ENCODE measurements at places on chromosomes 11 and 22.

DNA sequence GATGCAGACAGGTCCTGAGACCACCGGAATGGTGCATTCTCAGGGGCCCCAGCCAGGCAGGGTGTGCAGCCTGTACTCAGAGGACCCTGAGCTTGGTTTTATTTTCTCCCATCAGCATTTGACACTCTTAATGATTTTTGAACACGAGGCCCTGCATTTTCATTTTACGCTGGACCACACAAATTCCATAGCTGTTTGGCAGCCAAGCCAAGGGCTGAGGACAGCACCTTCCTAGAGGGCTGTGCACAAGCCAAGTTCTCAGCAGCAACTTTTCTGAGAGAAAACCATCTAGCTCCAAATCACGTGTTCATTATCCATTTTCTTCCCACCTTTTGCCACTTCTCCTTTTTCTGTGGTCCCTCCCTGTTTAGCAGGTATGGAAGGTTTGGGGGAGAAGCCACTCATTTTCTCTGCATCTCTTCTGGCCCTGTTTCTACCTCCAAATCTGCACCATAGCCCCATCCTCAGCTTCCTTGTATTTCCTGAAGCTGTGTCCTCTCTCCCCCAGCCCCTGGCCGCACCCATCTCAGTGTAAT is 60.4 kb downstream of the TRAF6 start:
- DNase-seq: no peak

DNA sequence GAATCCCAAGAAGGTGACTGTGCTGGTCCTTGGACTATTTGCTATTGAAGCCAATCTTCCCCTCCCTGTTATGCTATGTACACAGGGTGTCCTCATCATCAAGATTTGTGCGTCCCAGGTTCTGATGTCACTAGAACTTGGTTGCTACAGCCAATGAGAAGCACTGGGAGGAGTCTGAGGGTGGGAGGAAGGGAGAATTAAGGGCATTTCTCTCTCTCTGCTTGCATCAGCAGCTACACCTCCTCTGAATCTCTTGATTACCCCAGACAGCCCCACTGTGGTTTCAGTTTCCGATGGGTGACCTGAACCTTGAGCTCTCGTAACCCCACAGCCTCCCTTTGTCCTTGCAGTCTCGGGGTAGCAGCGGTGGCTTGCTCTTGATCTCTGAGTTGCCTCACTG is 212.4 kb upstream of the SESN3 start:
- no peak for DNase-seq

- DNase-seq: no peak
These were observed 20.8 kb upstream of the ADORA2A start for GRCh38 chr22:24406322-24407277.

DNA sequence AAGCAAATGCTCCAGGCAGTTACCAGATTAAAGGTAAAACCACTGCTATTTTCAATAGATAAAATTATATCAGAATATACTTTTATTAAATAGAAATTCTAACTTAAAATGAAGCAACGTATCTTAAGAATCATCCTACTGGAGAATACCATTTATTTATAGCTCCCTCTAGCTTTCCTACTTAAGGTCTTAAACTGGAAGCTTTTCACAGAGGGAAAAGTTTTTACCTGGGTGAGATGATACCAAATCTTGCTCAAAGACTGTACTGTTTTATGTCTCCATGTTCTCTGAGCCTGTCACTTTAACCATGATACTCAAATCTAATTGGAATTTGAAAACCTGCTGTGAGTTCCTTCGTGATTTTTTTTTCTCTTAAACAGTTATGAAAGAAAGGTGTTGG is 291.8 kb downstream of the AASDHPPT start:
- no peak for DNase-seq

DNA sequence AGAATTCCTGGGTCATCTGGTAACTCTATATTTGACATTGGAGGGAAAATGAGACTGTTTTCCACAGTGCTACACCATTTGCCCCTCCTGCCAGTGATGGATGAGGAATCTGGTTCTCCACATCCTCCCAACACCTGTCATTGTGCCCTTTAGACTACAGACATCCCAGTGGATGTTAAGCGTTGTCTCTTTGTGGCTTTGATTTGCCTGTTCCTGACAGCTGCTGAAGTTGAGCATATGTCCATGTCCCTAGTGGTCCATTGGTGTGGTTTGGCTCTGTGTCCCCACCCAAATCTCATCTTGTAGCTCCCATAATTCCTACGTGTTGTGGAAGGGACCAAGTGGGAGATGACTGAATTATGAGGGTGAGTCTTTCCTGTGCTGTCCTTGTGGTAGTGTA is 88.5 kb downstream of the BRD1 start:
- no peak for DNase-seq

All from SIG-M5 (cell line).